ENCODE measurements at places on chromosomes 12 and 14.

DNA sequence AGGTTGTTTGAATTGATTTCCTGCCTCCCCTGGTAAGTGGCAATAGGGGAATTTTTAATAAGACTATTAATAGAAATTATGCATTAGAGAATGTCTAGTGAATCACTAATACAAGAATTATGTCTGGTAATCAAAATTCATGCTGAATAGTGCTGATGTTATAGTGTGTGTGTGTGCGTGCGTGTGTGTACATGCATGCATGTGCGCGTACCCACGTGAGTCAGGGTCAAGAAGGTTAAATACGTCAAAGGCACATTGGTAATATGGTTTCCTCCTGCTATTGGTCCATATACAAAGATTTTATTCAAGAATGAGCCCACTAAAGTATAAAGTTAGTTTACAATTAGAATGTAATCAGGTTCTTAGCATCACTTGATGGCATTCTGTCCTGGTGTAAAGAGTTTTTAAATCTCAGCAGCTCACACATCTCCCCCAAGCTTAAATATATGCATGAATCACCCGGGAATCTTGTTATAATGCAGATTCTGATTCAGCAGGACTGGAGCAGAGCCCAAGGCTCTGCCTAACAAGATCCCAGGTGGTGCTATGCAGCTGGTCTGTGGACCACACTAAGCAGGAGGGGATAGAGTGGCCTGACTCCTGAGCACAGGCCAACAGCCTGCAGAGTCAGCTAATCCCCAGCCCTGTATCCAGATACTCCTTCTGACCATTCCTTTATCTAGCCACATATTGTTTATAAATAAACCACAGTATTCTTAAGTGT is 43.9 kb downstream of the TTC9 start:
- DNase-seq: no peak

DNA sequence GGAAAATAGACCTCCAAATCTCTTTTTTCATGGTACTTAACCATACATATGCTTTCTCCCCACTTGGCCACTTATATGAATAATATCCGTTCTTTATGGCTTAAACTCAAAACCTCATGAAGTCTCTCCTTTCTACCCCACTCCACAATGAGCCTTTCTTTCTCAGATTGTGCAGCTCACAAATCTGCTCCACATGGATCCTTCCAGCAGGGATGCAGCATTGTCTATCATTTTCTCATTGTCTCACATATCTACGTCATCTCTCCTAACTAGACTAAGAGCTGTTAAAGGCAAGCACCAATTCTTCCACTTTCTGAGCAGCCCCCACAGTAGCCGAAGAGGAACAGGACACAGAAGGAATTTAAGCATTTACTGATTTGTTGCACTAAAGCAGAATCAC is 106.4 kb downstream of the HECTD4 start:
- DNase-seq: no peak

GRCh38 chr12:52699373-52699772 is 4.0 kb downstream of the KRT77 start:
- no peak for DNase-seq

DNA sequence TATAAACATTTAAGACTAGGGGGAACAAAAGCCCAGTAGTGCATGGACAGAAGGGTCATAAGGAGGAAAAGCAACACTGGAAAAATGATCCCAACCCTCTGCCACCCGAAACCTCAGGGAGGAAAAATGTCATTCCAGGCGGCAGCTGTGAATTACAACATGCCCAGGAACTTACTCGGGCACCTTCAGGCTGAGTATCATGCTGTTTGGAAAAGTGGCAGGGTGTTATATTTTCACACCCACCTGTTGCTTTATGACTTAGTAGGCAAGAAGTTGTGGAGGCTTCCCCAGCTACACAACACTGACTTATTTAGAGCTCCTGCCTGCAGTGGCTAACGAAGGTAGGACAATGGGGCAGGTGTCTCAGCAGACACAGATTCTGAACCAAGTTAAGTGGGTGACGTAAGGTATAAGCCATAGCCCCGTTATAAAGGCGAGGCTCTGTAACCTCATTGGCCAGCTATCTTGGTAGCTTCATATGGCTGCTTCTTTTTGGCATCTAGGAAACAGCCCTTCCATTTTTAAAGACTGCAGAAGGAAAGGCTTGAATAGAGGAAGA is 96.1 kb upstream of the IFNG-AS1 start:
- DNase-seq: no peak

GRCh38 chr14:75927564-75928087 is 54.2 kb downstream of the TGFB3 start:
- DNase-seq: no peak

GRCh38 chr12:1880876-1881275 is 37.6 kb downstream of the CACNA2D4 start:
- no peak for DNase-seq

- DNase-seq: no peak
Observed at GRCh38 chr12:67333649-67334048, 64.5 kb downstream of the CAND1 start.

- DNase-seq: peak; percentile 59
Observed at GRCh38 chr14:56666716-56667115, 87.1 kb downstream of the TMEM260 start.

DNA sequence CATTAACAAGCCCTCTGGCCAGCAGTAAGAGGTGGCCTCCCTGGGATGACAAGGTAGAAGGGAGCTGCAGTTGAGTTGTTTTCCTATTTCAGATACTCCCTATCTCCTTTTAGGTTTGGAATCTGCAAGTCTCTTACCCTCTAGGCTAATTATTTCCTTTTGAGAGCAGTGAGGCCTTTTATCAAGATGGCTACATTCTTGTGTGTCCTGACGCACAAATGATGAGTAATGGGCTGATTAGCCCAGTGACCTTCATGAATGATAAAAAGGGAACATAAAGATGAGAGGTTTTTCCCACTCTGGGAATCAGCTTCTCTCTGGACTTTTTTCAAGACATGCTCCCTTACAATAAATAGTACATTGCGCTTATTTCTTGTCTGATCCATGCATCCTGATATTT is 22.9 kb downstream of the DYRK2 start:
- peak; percentile 46 for DNase-seq

- no peak for DNase-seq
Observed at GRCh38 chr14:70571139-70571538, 29.3 kb downstream of the MED6 start.

- peak; percentile 66 for DNase-seq
Observed at GRCh38 chr12:49188201-49188915, 522 bp downstream of the TUBA1A start.

DNA sequence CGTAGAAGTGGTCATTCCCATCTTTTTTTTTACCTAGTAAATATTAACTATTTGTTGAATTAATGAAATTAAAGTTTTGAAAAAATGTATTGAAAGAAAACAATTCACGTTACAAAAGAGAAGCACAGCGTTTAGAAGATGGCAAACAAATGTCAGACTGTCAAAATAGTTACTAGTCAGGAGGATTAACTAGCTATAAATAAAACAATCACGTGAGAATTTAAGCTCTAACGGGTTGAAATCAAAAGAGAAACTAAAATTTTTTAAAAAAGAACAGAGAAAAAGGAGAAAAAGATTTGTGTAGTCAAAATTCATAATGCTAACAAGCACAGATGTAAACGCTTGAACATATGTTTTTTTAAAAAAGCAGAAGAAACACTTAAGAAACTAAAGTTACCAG is 26.4 kb downstream of the DDHD1 start:
- DNase-seq: no peak

DNA sequence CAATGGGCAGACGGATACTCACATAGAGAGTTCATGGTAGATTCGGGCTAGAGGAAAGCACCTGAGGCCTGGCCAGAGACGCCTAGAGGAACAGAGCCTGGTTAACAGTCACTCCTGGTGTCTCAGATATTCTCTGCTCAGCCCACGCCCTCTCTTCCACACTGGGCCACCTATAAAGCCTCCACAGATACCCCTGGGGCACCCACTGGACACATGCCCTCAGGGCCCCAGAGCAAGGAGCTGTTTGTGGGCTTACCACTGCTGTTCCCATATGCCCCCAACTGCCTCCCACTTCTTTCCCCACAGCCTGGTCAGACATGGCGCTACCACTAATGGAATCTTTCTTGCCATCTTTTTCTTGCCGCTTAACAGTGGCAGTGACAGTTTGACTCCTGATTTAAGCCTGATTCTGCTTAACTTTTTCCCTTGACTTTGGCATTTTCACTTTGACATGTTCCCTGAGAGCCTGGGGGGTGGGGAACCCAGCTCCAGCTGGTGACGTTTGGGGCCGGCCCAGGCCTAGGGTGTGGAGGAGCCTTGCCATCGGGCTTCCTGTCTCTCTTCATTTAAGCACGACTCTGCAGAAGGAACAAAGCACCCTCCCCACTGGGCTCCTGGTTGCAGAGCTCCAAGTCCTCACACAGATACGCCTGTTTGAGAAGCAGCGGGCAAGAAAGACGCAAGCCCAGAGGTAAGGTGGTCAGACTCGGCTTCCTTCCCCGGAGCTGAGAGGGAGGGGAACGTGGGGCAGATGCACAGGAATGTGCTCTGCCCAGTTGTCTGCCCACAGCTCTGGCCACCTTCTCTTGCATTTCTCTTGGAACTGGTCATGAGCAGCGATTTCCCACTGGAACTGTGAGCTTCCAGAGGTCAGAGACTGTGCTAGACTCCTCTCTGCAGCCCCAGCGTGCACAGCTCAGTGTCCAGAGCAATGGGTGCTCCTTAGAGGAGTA is at the start of gene CD4:
Gene CD4 (plus strand): TSS at position 557 of the 953 bp plus-strand sequence. CDS start 10,611 bp downstream, outside the sequence.
- no peak for DNase-seq

GRCh38 chr12:46459861-46460545 is 87.4 kb upstream of the SLC38A2 start:
- no peak for DNase-seq

GRCh38 chr14:91142214-91142668 is 28.4 kb downstream of the DGLUCY start:
- no peak for DNase-seq

GRCh38 chr14:59755409-59756135 is 115.0 kb downstream of the RTN1 start:
- no peak for DNase-seq

DNA sequence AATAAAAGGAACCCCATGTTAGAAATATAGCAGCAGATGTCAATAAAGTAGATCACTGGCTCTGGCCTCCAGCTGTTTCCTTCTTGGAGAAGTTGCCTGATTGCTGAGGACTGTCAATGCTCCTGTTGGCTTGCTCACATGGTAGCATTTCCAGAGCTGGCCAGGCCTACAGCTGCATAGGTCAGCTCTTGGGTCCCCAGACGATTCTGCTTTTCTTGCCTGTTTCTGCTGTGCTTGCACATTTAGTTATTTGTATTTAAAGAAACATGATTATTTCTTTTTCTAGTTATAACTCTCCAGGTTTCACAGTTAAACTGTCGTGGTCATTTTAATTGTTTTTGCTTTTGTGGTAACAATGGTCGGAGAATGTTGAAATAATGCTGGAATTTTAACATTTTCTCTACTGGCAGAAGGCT is 7.2 kb downstream of the NAV3 start:
- DNase-seq: no peak

DNA sequence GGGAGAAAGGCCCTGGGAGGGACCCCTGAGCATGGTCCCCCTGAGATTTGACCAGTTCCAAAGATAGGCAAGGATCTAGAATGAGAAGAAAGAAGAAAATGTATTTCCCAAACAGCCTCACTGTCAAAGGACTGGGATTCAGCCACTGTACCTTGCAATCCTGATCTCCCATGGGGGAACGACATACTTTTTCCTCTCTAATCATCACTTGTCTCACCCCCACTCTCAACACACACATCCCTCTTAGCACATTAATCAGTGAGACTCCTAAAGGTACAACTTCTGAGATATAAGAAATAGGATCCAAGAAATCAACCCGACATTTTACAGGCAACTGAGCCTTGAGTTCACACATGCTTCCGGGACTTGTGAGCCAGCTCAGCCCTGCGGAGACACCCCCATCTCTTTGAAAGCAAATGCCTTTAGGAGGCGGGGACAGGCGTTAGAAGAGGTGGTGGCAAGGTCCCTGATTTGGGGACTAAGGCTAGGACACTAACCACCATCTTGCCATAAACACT is 1.4 kb downstream of the MAP3K9 start:
- no peak for DNase-seq

DNA sequence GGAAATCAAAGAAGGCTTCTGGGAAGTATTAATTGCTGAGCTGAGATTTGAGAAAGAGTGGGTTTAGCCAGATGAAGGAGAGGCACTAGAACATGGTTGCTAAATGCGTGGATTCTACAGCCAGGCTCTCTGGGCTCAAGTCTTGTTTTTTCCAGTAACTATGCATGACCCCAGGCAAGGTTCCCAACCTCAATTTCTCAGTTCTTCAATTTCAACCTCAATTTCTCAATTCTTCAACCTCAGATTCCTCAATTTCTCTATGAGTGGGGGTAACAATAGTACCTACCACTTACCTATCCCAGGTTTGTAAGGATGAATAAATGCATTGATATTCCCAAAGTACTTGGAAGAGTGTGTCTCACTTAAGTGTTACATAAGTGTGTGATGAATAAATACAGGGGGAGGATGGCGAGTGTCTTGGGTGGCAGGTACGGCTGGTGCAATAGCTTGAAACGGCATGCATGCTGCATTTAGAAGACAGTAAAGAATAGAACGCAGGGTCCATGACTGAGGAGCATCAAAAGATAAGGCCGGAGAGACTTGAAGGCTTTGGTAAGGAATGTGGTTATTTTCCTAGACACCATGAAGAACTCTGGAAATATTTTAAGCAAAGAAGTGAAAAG is 149.1 kb upstream of the ATP2B1 start:
- no peak for DNase-seq

- DNase-seq: no peak
Observed at GRCh38 chr14:100296106-100296651, 10.1 kb downstream of the SLC25A29 start.

DNA sequence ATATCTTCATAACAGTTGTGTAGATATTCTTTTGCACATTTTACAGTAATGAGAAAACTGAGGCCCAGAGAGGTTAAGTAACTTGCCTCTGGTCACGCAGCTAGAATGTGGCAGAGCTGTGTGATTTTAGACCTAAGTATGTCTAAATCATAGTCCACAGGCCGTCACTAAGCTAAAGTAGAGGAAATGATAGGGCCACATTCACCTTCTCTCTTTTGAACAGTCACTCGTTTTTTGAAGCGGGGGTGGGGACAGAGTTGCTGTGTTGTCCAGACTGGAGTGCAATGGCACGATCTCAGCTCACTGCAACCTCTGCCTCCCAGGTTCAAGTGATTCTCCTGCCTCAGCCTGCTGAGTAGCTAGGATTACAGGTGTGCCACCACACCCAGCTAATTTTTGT is 68.5 kb downstream of the RASSF3 start:
- DNase-seq: no peak

- DNase-seq: peak; percentile 58
Observed at GRCh38 chr14:90678420-90678819, 137.8 kb downstream of the TTC7B start.

GRCh38 chr12:15151161-15152091 is 69.8 kb downstream of the RERG start:
- peak; percentile 23 for DNase-seq

DNA sequence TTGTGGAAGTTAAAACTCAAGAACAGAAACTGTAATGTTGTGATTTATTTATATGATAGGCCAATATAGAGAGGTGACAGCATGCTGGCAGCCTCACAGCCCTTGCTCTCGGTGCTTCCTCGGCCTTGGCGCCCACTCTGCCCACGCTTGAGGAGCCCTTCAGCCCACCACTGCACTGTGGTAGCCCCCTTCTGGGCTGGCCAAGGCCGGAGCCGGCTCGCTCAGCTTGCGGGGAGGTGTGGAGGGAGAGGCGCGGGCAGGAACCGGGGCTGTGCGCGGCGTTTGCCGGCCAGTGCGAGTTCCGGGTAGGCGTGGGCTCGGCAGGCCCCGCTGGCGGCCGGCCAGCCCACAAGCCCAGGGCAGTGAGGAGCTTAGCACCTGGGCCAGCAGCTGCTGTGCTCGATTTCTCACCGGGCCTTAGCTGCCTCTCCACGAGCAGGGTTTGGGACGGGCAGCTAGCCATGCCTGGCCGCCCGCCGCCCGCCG is 65.8 kb upstream of the SLC8A3 start:
- peak; percentile 14 for DNase-seq
